Caki2 (cell line): ENCODE measurements at places on chromosomes 11 and 22.

GRCh38 chr11:19979519-19979845 lies 180.8 kb downstream of the DBX1 start:
- DNase-seq = peak; percentile 11

DNA sequence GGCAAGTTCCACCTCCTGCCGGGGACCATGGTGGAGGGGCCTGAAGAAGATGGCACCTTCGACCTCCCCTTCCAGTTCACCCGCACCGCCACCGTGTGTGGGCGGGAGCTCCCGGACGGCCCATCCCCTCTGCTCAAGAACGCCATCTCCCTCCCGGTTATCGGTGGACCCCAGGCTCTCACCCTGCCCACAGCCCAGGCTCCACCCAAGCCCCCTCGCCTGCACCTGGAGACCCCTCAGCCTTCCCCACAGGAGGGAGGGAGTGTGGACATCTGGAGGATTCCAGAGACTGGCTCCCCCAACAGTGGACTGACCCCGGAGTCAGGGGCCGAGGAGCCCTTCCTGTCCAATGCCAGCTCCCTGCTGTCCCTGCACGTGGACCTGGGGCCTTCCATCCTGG lies 6.4 kb downstream of the CDC42EP2 start:
- DNase-seq = no peak

GRCh38 chr11:108947654-108948570 lies 283.0 kb downstream of the DDX10 start:
- no peak for DNase-seq

DNA sequence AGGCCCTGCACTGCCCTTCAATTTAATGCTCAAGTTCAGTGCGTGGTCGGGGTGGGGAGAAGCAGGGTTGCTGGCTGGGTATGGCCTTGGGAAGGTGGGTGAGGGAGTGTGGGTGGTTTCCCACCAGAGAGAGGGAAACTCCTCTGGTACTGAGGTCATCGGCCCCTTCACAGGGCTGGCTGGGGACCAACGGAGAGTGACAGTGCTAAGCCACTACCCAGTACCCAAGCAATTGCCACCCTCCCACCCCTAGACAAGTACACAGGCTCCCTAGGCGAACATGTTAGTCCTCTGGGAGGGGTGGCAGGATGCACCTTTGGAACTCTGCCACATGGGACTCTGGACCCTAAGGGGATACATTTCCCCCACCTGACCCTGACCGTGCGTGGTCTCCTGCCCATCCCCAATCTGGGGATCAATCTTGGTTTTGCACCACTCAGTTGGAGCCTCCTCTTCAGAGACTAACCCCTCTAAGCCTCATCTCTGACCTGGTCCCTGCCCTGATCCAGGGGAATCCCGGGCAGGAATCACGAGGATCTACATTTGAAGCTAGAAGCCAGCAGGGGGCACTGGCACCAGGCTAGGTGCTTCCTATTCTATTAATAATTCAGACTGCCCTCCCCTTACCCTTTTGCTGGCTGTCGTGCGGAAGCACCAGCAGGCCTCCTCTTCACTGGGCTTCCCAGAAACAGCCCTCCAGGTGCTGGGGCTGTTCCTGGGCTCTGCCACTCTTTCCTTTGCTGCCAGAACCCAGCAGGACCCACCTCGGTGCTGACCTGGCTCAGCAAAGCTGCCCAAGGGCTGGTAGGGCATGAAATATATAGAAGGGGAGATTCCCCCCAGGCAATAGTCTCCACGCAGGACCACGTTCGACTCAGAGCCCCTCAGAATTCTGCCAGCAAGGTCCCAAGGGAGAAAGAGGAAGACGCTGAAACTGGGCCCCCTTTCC lies 377.7 kb downstream of the TENM4 start:
- no peak for DNase-seq

DNA sequence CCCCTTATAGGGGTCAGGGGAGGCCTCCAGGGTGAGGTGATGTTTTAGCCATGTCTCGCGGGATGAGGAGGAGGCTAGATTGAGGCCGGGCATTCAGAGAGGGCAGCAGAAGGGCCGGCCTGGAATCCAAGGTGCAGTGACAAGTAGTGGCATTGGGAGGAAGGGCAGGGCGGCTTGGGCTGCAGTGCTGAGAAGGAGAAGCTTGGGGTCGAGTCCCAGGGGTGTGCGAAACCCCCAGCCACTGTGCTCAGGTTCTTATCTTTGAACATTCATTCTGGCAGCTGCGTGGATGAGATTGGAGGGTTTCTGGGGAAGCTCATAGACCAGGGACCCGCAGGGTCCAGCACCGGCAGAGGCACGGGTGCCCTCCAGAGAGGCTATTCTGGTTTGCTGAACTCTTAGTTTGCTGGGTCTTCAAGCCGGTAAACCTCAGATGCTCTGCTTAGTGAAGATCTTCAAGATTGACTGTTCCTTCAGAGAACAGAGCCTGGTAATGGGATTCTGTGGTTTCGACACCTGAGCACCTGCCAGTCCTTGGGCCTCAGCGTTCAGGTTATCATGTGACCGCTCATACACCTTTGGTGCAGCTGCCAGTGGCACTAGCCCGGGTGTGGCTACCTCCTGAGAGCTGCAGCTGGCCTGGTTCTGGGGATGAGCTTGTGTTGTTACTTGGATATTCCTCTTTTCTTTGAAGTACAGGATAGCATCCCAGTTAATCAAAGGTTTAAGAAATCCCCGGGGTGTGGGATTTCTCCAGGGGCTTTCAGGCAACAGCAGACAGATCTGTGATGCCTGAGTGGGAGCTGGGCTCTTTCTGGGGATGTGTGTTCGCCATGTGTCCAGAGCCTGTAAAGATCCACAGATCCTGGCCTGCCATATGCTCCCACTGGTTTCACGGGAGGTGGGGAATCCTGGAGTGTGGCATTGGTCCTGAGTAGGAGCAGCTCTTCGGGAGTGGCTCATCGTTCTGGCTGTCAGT lies 152.8 kb downstream of the TBC1D22A start:
- no peak for DNase-seq

GRCh38 chr11:14225666-14226065 lies 133.3 kb downstream of the RRAS2 start:
- DNase-seq = no peak

DNA sequence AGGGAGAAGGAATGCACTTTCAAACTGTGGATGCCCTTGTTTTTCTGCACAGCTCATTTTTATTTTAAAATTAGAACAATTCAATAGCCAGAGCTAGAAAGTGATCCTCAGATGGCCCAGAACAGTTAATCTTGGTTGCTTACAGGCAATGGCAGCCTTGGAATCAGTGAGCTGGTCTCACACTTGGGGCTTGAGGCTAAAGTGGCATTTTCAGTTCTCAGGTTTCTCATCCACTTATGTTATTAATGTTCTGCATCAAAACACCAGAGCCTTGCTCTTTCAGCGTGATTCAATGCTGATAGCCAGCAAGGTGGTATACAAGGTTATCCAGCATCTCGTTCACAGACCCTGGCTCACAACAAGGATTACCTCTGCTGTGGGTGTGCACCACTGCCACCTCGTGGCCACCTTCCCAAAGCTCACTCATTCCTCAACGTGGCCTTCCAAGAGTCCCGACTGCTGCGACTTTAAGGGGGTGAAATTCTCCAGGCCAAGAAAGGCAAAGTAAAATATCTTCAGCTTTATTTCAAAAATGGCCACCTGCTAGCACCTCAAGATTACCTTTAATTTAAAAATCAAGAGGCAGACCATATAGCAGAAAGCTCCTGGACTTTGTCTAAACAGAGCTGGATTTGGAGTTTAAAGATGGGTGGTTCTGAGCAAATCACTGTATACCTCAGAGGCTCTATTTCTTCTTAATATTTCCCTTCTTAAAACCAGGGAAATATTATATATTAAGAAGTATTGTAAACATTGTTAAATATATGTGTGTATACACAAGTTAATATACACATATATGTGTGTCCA lies 34.2 kb upstream of the FSHB start:
- DNase-seq = peak; percentile 1

DNA sequence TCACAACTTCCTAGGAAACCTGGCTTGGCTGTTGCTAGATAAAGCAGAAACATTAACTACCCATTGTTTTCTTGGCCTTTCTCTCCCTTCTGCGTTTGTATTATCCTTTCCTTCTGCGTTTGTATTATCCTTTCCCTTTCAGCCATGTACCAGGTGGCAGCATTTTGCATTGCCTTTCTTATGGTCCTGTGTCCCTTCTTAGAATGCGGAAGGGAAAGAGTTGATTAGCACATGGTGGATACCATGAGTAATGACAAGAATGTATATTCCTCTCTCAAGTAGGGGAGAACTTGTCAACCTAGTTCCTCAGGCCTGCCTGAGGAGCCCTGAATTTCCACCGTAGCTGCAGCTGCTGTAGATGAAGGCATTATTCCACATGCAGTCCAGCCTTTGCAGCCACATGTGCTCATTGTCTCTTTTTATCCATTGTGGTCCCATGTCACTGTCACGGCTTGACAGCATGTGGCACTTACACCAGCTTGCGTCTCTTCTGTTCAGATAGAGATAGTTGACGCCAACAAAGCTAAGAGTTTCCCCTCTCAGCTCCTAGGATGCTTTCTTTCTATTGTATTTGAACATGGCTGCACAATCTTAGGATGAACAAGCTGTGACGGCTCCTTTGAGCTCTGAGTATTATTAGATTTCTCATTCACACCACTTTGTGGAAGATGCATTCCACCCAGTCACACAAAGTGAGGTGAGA lies 44.8 kb downstream of the SLN start:
- no peak for DNase-seq

DNA sequence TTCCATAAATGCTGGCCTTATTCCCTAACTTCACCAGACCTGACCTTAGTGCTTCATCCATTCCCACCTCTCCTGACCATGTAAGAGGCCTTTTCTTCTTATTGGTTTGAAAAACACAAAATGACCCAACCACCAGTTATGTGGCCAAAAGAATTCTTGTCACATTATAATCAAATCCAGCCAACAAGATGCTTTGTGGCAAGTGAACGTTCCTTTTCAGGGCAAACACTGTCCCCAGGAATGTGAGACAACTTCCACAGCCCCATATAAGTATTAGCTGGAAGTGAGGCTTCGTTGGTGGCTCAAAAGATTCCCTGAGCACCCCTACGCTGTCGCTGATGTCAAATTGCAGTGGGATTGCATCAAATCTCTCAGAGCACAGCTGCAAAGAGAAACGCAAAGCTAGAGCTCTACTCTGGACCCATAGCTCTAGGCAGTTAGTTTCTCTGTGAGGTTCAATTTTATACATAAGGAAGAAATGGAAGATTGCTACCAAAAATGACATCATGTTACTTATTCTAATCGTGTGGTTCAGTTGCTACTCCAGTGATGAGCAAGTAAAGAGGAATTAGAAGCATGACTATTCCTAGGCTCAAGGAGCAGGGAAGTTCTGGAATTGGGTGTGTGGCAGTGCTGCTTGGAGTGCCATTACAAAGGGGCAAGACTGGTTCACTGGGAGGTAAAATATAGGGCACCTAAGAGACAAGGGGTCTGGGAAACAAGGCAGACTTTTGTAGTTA lies 26.1 kb downstream of the GLYATL1 start:
- DNase-seq = no peak

DNA sequence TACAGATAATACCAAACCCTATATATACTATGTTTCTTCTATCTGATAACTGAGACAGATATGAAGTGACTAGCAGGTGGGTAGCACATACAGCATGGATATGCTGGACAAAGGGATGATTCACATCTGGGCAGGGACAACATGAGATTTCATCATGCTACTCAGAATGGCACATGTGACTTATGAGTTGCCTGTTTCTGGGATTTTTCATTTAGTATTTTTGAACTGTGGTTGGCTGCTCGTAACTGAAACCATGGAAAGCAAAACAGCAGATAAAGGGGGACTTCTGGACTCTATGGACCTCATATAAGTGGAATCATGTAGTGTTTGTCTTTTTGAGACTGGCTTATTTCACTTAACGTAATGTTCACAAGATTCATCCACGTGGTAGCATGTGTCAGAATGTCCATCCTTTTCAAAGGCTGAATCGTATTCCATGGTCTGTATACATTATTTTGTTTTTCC lies 883.0 kb downstream of the TBC1D22A start:
- no peak for DNase-seq

DNA sequence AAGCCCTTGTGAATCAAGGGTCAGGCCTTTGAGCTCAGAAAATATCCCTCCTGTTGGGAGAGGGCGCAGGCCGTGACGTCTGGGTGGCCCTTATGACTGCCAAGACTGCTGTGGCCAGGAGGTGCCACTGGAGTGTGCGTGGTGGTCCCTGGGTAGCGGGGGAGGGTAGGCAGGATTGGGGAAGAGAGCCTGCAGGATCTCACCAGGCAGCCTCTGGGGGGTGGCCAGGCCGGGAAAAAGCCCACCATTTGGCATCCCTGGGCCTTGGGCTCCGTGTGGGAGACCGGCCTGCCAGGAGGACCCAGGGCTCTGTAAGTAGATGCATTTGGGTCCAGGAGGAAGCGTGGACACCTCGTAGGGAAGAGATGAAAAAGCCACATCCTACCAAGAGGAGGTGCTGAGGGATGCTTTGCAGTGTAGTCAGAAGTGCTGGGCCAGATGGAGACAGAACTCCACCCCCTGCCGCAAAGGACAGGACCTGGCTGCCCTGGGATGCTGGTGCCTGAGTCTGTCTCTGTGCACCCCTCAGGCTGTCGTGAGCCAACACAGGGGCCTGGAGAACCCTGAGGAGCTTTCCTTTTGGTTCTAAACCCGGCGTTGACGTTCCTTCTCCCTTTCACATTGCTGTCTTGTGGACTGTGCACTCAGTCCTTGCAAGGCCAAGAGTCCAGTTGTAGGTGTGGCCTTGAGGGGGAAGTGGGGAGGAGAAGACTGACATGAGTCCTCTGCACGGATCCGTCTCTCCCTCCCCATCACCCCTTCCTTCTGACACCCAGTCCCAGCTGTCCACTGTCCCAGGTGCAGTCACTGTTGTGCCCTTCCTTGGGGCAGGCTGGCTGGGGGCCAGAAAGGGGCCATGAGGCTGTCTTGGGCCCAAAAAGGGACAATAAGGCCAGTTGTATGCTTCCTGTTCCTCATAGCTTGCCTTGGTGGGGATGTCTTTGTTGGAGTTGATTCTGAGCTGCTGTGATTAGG lies 12.7 kb upstream of the MIEF1 start:
- DNase-seq = no peak

- no peak for DNase-seq
Observed at GRCh38 chr22:27003297-27003696, 345.9 kb downstream of the MIAT start.

DNA sequence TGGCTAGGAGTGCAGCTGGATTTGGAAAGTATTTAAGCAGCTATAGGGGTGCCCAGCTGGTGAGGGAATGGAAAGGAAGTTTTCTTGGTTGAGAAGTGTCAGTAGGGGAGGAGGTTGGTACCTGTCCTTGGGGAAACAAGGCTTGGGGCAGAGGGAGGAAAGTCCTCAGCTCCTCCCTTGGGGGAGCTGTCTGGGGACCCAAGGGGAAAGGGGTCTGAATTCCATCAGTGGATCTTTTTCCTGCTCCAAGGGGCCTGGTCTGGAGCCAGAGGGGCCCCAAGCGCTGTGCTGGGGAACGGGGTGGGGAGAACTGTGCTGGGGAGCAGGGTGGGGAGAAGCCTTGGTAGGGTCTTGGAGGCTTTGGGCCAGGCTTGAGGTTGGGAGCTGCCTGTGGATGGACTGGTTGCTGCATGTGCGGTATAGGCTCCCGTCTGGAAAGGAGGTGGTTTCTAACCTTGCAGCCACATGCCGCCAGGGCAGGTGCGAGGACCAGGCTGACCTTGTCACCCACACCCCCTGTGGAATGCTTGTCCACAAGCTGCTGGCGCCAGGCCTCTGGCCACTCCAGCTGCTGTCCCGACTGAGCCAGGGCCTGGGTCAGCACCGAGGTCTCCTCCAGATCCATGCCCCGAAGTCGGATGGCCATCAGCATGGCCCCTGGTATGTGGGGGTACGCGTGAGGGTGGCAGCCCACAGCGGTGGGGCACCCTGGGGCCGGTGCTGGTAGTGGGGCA lies 963 bp downstream of the TYMP start:
- no peak for DNase-seq

GRCh38 chr11:71406681-71407080 lies 41.5 kb downstream of the DHCR7 start:
- no peak for DNase-seq

GRCh38 chr11:113384551-113384950 lies 3.0 kb upstream of the ANKK1 start:
- DNase-seq = no peak
